ENCODE measurements at places on chromosomes 3 and 15.
A peak's percentile ranks its signal among the peaks of the same experiment; 100 is the strongest.

DNA sequence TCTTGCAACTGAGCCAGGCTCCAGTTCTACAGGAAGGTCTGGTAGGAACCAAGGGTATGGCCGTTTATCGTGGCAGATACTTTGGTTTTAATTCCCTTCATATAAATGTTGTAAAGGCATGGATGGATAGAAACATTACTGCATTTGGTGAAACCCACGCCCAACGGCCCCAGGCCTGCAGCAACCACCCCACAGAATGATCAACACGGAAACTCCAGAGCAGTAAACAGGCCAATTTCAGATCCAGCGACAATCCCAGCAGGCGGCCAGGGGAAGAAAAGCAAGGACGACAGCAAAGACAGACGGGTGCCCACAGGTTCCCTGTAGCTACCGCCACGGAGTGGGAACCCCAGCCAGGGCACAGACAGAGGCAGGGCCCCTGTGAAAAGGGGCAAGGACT lies 32.6 kb upstream of the PCSK6 start:
- DNase-seq: no peak

- no peak for DNase-seq
Observed at GRCh38 chr3:15288331-15289035, 43.9 kb downstream of the SH3BP5 start.

- DNase-seq: no peak
Observed at GRCh38 chr3:149152420-149152819, 23.0 kb downstream of the HPS3 start.

DNA sequence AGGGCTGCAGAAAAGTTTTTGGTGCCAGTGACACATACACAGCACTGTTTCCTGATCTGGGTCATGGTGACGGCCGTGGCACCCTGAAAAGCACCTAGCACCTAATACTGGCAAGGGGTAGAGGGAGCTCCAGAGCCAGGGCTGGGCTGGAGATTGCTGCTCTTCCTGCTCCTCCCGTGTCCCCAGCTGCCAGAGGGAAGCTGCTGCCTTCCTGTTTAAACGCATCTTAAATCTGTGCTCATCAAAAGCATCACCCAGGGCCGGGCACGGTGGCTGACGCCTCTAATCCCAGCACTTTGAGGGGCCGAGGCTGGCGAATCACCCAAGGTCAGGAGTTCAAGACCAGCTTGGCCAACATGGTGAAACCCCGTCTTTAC lies 156.7 kb upstream of the MEF2A start:
- DNase-seq: no peak

GRCh38 chr15:81256916-81257315 lies 60.2 kb downstream of the IL16 start:
- DNase-seq: peak; percentile 38

GRCh38 chr3:20280257-20280656 lies 94.3 kb upstream of the SGO1 start:
- DNase-seq: no peak

DNA sequence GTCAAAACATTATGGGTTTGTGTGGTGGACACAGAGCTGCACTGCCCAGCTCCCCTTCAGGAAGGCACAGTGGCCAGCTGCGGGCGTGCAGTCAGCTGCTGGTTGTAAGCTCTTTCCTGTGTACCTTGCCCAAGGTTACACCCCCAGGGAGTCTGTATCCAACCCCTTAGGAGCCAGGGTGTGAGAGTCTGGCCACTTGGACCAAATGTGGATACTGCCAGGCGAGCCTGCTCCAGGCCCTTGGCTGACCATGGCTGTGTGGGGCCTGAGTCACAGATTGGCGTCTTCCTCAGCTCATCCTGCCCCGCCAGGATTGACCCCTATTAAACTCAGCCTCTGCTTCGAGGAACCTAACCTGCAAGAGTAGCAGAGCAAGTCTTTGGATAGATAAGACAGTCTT lies 56.9 kb downstream of the ABHD5 start:
- DNase-seq: no peak

DNA sequence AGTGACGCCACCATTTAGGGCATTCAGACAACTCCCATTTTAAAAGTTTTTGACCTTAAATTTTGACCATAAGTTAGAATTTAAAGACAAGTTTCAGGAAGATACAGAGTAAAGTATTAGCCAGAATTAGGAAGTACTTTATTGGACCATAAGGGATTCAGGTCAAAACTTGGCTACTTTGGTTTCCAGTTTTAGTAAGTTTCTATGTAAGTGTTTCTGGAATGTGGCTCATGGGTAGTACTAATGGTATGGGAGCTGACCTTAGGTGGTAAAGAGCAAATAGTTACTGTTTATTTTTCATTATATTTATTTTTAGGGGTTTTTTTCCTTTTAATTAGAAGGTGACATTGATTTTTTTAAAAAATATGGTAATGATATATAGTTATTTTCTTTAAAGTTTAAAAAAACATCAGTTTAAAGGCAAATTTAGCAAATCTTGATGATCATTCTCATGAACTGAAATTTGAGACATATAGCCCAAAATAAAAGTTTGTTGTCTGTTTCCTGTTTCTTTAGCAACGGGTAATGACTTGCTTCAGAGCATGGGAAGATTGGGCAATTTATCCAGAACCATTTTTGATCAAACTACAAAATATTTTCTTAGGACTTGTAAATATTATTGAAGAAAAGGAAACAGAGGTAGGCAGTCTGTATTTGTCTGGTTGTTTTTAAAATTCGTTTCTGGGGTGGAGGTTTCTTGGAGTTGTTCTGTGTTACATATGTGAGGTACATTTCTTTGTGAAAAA lies 34.3 kb downstream of the U2SURP start:
- peak; percentile 2 for DNase-seq

DNA sequence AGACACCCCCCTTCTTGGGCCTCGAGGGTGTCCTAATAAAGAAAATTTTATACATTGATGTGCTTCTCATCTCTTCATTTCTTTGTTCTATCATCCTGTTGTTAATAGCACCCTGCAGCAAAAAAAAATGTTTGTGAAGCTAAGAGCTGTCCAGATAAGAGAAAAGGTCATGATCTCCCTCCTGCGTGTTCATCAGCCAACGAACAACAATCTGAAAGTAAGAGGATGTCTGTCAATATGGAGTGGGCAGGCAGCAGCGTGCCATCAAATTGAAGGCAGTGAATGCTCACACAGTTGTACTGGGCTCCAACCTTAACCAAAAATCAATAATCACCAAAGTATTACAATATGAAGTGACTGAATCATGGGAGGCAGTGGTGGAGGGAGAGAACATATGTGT lies 418.6 kb upstream of the ONECUT1 start:
- no peak for DNase-seq

DNA sequence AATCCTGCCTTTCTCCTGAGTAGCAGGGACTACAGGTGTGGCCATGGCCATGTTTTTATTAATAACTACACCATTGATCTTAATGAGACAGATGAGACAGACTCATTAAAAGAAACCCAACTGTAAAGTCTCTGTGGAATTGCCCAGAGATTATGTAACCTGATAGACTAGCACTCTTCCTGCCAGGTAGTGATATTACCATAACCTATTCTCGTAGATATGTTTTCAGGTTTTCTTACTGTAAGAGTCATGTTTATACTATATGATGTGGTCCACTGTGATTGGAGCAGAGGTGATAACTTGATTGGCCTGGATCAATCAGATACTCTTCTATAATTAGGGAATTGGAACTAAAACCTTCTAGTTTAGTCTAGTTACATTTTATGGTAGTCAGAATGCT lies 93.7 kb downstream of the NFKBIZ start:
- no peak for DNase-seq

GRCh38 chr15:31360158-31360561 lies 33.5 kb downstream of the KLF13 start:
- no peak for DNase-seq

- DNase-seq: no peak
Observed at GRCh38 chr3:3027976-3028567, 82.1 kb downstream of the IL5RA start.

GRCh38 chr3:182521339-182521738 lies 272.0 kb upstream of the ATP11B start:
- no peak for DNase-seq

- no peak for DNase-seq
Observed at GRCh38 chr3:151446002-151446340, 14.9 kb downstream of the IGSF10 start.

DNA sequence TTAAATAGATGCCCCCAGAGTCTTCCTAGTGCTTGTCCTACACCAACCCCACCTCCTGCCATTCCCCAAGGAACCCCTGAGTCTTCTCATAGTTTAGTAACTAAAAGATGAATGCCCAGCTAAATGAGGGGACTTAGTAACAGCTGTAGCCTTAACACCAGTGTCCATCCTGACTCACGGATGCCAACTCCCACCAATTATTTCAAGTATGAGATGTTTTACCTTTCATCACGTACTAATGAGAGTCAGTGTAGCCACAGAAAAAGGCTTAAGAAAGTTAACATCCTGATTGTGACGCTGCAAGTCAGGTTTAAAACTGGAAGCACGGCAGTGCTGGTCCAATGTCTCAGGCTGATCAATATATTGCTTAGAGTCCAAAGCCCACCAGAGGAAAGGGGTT lies 109.9 kb downstream of the FMN1 start:
- DNase-seq: no peak

DNA sequence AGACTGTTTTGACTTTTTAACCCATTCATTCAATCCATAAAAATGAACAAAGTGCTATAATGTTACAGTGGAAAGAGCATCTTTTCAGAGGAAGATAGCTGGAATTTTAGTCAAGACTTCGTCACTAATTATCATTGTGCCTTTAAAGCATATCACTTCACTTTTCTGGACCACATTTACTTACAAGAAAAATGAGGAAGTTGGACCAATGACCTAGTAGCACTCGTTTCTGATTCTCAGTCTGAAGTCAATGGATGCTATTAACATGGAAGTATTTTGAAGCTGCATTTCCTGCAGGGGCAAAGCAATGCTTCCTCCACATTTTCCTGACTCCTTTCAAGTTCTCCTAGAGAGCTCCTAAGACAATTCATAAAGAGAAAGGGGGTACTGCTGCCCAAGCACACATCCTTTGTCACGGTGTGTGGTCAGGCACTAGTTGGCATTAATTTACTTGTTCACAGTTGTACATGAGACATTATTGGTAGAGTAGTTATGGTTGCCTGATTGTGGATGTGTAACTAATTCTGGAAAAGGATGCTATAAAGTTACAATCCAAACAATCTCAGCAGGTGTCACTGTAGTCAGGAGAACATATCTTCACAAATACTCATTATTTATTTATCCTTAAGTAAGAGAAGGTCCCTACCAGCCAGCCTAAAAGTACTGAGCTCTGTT lies 1049.1 kb downstream of the FHIT start:
- no peak for DNase-seq

- no peak for DNase-seq
Observed at GRCh38 chr3:81909796-81910195, 148.4 kb upstream of the GBE1 start.

GRCh38 chr15:67955252-67955651 lies 98.9 kb upstream of the PIAS1 start:
- DNase-seq: no peak

- no peak for DNase-seq
Observed at GRCh38 chr3:48208076-48208475, 15.2 kb upstream of the CAMP start.

GRCh38 chr3:129943020-129943419 lies 31.5 kb upstream of the TRH start:
- no peak for DNase-seq

- no peak for DNase-seq
Observed at GRCh38 chr3:14562121-14562890, 22.2 kb upstream of the GRIP2 start.

DNA sequence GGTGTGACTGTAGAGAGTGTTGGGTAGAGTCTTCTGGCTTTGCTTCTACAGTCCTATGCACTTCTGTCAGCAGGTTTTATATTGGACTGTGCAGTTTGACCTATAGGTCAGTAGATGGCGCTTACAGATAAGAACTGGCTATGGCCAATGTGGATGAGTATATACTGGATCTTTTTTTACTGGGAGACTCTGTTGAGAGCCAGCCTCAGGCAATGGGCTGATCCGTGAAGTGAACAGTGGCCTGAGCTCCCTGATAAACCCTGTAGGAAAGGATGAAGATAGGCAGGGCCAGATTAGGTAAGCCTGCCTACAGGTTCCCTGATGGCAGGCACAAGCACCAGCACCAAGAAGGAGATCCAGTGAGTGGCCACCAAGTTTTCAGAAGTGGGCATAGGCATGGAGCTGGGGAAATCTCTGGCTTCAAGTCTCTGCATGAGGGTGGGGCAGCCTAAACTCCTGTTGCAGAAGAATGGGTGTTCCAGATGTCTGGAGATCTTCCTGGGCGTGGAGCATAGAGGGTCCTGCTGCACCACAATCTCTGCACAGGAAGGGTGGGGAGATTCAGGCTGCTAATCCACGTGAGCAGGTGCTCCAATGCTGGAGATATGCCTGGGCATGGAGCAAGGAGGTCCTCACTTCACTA lies 326.0 kb upstream of the SGO1 start:
- DNase-seq: peak; percentile 59

DNA sequence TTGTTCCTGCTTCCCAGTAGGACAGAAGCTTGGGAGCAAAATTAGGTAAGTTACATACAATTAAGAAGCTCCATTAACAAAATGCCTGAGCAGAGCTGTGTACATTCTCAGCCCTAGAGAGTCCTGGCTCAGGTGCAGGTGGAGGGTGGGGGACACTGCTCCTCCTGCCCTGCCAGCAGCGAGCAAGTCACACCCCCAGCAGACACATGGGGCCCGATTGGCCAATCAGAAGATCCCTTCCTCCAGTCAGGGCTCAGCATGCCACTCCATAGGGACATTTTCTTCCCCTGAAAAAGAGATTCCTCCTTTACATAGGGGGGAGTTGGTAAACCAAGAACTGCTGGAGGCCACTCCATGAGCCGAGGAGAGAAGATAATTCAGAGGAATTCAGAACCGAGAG lies 62.1 kb downstream of the PLXNA1 start:
- DNase-seq: no peak

- DNase-seq: no peak
Observed at GRCh38 chr3:151772825-151773480, 39.2 kb downstream of the AADACL2 start.

GRCh38 chr3:128199110-128199509 lies 45.8 kb downstream of the EEFSEC start:
- no peak for DNase-seq

- no peak for DNase-seq
Observed at GRCh38 chr3:56980243-56980642, 80.2 kb upstream of the SPATA12 start.

GRCh38 chr3:125005676-125006075 lies 50.1 kb downstream of the HEG1 start:
- DNase-seq: no peak

GRCh38 chr3:127867986-127868385 lies 45.7 kb upstream of the MGLL start:
- DNase-seq: no peak

DNA sequence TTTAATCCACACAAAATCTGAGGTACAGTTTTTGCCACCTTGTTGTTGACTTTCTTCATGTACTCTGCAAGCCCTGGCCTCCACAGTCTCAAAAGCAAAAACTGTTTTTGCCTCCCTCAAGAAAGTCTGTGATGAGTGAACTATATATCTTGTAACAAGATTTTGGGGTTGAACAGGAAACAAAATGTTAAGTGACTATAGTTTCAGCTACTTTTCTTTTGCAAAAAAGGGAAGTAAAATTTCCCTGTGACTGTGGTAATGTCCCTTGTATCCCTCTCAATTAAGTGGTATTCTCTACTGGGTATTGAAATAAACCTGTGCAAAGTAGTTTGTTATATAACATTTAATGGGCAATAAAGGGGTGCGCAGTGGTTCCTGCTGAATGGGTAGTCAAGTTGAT lies 21.3 kb upstream of the SCAANT1 start:
- DNase-seq: no peak

GRCh38 chr3:126116526-126116925 lies 32.6 kb upstream of the SLC41A3 start:
- no peak for DNase-seq
